CD4-positive, alpha-beta memory T cell (primary cell): ENCODE measurements at places on chromosomes 11 and 22. TPM values are rescaled to one million over a fixed set of nuclear protein-coding genes. Genes with fewer than 3 reads are reported as not detected.

The FIBIN gene
- total RNA-seq: not detected

The CTSW gene
- 30.4 TPM for total RNA-seq

The PARVG gene
- total RNA-seq: 191 TPM

The TRPM5 gene
- 0.19 TPM for total RNA-seq

The PHOX2A gene
- total RNA-seq: not detected

The MFNG gene
- 213 TPM for total RNA-seq

The GRIA4 gene
- total RNA-seq: not detected

The TTC36 gene
- total RNA-seq: 1.2 TPM

The NPTXR gene
- 9.0 TPM for total RNA-seq

The C11orf87 gene
- not detected for total RNA-seq

The SCGB1A1 gene
- total RNA-seq: not detected

The SLC25A45 gene
- 17.0 TPM for total RNA-seq

The NXPE4 gene
- total RNA-seq: not detected

The OR2AG2 gene
- not detected for total RNA-seq

The PGA5 gene
- not detected for total RNA-seq

The PGR gene
- total RNA-seq: not detected

The TMPRSS6 gene
- 0.90 TPM for total RNA-seq

The PKDREJ gene
- not detected for total RNA-seq

The LYVE1 gene
- not detected for total RNA-seq

The KDELR3 gene
- total RNA-seq: not detected

The MUC2 gene
- total RNA-seq: not detected

The TP53I11 gene
- total RNA-seq: 4.0 TPM

The NFAM1 gene
- total RNA-seq: 0.55 TPM

The KRTAP5-2 gene
- total RNA-seq: not detected

The SNU13 gene
- total RNA-seq: 129 TPM

The KCNK7 gene
- total RNA-seq: 2.7 TPM

The ADM2 gene
- total RNA-seq: 4.4 TPM

The SYT13 gene
- total RNA-seq: not detected

The DDTL gene
- total RNA-seq: 5.3 TPM

The DMC1 gene
- 0.29 TPM for total RNA-seq

The IFITM10 gene
- total RNA-seq: 1.8 TPM

The ART5 gene
- not detected for total RNA-seq

The CKAP5 gene
- 51.4 TPM for total RNA-seq

The LGALS12 gene
- not detected for total RNA-seq

The MRGPRX4 gene
- total RNA-seq: not detected

The KCNQ1 gene
- total RNA-seq: 21.4 TPM

The OR56A1 gene
- not detected for total RNA-seq

The LRRC74B gene
- not detected for total RNA-seq

The LGR4 gene
- total RNA-seq: 1.6 TPM

The OR8H1 gene
- total RNA-seq: not detected

The HORMAD2 gene
- not detected for total RNA-seq

The ETS1 gene
- 732 TPM for total RNA-seq

The LRP4 gene
- not detected for total RNA-seq
